Astrocyte of the spinal cord (primary cell): ENCODE measurements at places on chromosomes 2 and 18.
A peak's percentile ranks its signal among the peaks of the same experiment; 100 is the strongest.

DNA sequence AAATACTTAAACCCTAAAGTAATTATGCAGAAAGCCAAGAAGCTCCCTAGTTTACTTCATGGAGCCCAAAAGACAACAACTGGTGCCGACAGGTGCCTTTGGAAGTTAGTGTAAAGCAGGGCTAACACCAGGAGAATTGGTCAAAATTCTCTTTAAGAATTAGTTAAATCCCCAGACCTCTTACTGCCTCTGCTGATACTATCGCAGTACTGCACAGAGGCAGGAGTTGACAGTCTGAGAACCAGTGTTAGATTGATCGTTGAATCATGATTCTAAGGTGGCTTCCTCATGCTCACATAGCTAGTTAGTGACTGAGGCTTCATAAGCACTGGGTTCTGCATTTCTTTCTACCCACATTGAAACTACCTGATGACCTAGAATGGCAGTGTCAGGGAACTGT is 445.0 kb downstream of the XIRP2 start:
- no peak for DNase-seq

DNA sequence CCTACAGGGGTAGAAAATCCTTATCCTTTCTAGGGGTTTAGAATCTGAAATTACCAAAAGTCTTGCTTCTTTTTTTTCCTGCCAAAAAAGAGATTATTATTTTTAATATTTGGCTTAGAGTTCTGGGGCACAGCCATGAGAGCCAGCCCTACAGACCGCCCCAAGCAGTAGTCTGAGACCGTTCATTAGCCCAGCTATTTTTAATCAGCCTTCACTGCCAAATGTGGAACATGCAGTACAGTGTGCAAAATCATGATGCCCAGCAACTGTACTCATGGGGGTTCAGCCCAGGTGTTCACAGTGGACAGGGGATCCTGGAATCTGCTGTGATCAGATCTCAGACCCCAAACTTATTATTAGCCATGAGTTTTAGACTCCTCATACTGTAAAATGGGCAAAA is 60.4 kb downstream of the GRB14 start:
- no peak for DNase-seq

GRCh38 chr2:69791045-69791444 is 38.4 kb upstream of the GMCL1 start:
- DNase-seq = no peak

GRCh38 chr2:51760441-51760840 is 728.5 kb upstream of the NRXN1 start:
- DNase-seq = no peak

GRCh38 chr2:27086724-27087593 is at the start of gene KHK:
KHK (plus strand) TSS chr2:27086772; CDS start chr2:27087260, 488 bp downstream.
- DNase-seq = peak; percentile 27

DNA sequence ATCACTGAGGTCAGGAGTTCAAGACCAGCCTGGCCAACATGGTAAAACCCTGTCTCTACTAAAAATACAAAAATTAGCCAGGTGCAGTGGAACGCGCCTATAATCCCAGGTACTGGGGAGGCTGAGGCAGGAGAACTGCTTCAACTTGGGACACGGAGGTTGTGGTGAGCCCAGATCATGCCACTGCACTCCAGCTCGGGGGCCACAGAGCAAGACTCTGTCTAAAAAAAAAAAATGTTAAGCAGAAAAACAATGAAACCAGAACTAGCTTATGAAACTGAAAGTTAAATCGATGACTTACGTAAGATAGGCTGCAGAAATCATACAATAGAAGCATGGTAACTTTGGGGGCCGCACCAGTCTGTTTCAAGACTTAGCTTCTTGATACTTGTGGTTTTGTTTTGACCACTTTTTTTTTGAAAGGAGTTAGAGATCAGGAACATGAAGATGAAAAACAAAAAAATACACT is 6.2 kb upstream of the GPR155 start:
- no peak for DNase-seq

DNA sequence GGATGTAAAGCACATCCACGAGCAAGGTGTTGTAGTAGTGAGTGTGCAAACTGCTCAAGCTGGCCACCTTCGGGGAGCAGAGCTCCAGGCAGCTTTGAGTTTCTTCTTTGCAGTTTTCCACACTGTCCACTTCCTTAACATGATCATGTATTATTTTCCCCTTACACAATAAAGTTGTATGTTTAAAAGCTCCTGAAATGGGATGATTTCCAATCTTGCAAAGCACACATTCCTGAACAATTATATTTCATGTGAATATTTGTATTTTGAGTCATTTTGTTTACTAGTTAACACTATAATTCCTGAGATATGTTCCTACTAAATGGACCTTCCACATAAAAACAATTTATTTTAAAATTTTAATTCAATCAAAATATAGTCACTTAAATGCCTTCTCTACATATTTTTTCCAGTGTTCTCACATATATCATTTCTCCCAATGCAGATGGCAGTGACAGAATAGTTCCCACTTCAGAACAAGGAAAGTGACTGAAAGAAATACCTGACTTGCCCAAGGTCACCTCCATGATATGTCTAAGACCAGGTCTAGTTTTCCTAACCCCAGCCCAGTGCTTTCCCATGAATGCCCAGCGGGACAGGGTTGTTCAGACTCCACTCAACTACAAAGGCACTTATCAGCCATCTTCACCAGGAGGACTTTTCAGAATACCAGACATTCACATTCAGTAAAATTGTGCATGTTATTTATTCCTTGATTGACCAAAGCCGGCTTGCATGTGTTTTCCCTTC is 5.5 kb downstream of the CYB5A start:
- DNase-seq = no peak

DNA sequence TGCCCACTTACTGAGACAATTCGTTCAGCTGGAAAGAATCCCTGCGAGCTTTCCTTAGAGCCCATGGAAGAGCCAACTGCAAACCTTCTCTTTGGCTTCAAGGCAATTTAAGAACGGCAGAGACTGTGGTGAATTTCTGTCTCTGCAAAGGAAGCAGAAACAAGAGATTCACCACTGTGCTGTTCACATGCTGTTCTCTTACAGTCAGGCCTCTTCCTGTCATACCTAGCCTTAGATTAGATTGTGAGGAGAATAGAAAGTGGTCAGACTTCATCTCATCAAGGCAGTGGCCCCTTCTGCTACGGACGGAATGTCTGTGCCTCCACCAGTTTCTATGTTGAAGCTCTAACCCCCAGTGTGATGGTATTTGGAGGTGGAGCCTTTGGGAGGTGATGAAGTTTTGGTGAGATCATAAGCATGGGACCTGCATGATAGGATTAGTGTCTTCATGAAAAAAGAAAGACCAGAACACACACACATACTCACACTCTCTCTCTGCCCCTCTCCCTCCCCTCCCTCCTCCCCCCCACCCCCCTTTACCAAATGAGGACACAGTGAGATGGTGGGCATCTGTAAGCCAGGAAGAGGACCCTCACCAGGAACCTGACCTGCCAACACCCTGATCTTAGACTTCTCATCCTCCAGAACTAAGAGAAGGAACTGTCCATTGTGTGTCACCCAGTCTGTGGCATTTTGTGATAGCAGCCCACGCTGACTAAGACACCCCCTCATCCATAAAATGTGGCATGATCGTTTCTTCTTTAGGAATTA is 45.6 kb upstream of the NRP2 start:
- no peak for DNase-seq

DNA sequence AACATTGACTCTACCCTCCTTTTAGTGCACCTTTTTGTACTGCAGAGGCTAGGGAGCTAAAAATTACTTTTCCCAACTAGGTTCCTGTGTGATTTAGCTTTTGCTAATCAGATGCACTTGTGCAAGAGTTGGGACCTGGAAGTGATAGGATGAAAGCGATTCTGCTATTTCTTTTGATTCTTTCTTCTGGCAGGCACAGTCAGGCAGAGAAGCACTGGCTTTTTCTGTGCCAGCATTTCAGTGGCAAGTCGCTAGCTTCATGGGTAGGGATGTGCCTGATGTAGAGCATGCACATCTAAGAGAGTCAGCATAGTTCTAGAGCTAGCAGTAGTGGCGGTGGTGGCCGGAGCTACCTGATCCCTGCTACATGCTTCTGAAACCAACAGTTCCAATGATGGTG is 89.8 kb downstream of the MDH1 start:
- DNase-seq = no peak

DNA sequence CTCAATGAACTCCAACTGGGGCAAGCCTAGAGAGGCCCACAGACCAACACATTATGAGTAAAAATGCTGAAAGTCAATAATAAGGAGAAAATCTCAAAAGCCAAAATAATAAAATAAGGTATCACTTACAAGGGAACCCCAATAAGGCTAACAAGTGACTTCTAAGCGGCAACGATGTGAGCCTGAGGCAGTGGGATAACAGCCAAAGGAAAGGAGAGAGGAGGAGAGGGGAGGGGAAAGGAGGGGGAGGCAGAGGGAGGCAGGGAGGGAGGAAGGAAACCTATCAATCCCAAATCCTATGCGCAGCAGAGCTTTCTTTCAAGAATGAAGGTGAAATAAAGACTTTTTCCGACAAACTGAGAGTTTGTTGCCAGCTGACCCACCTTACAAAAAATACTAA is 6.0 kb upstream of the NFATC1 start:
- DNase-seq = no peak
